ENCODE measurements at places on chromosomes 12 and 14.

- DNase-seq: no peak
These were observed 466.6 kb downstream of the EGLN3 start for GRCh38 chr14:33484264-33484663.

- no peak for DNase-seq
These were observed 221.2 kb downstream of the KCNH5 start for GRCh38 chr14:62824086-62824485.

DNA sequence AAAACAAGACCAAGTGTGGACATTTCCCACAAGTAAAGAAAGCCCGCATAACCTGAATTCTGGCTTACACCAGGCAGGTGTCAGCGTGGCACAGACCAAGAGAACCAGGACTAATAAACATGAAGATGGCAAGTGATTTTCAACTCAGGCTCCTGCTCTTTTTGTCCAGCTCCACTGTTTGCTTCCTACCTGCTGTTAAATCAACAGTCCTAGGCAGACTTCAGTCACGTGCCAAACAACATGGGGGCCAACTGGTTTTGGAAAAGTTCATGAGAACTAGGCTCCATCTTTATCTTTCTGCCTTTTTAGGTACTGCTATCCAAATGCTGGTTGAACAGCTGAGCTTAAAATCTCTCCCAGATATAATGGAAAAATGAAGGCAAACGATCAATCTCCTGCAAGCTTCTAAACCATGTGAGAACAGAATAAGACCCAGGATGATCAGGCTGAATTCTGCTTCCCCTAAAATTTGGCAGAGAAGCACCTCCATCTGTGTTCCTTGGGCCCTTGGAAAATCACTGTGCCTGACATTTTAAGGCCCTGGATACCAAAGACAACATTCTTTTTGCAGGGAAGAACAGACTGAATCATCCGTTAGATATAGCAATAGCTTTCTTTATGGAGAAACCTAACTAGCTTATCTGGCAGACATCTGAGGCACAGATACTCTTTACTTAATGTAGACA lies 215.6 kb upstream of the USP15 start:
- no peak for DNase-seq

DNA sequence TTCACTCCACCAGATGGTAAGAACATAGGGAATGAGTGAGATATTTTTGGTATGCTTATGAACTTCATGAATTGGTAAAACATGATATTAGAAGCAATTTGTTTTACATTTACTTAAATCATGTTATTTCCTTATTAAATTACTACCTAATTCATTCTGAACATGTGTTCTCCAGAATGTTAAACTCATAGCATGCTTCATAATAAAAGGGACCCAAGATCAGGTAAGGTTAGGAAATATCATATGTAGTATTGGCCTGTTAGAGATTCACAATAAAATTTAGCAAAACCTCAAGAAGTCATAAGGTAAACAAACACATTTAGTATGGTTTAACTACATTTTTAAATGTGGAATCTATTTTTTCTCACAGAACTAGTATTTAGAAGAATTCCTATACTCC lies 28.2 kb downstream of the PTPRQ start:
- no peak for DNase-seq

DNA sequence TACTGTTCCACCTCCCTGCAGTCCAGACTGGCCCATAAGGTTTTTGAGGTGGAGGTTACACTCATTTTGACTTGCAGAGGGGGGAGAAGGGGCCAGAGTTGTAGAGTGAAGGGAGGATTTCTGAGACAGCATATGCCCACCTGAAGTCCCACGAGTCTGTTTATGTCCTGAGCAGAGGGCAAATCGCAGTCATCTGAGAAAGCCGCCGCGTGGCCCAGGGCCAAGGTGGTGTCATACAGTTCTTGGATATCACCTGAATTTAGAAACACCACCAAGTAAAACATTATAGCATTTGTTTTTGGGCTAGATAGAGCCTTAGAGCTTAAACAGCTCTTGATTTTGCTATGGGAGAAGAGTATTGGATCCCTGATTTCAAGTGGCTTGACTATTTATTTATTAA lies 30.9 kb downstream of the TDG start:
- no peak for DNase-seq

DNA sequence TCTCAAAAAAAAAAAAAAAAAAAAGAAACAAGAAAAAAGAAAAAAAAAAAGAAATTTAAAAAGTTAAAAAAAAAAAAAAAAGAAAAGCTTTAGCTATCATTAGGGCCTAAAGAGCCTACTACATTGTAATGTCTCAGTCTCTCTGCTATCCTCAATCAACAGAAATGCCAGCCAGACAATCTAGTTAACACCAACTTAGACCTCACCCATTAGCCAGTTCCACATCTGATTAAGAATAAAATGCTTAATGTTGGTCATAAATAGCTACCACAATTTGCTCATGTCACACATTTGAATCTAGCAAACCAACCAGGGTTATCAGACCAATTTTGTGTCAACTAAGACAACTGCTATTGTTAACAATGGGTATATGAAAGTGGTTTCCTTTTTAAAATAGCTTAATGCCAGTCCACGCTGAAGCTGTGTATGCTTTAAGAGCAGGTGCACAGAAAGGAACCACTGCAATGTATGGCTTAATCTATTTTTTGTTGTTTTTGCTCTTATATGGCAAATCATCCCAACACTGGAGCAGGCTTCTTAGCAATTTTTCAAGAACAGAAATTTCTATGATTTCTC lies 45.5 kb upstream of the SELPLG start:
- no peak for DNase-seq

DNA sequence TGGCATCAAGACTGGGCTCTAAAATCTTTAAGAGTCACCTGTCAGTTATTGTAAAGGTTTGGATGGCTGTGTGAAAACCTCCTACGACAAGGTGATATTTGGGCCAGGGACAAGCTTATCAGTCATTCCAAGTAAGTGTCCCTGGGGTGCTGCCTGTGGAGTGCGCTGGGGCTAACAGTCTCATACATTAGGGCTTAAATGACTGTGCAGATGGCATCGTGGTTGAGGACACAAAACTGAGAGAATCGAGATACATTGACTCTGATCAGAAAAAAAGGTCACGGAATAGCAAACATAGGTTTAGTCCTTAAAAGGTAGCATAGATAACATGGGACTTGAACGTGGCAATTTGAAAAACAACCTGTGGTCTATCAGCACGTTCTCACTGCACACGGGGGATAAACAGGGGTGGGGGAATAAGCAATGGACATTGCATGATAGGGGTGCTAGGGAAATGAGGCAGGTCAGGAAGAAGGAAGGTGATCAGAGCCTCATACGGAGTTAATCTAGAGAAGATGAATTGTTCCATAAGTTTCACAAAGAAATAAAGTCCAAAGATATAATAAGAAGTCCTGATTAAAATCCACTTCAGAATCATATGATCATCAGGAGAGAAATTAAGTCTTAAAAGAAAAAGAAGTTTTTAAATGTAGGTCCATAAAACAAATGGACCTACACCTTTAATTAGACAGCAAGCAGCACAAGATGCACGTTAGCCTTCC lies 100.3 kb downstream of the DAD1 start:
- no peak for DNase-seq

GRCh38 chr12:6970096-6970527 lies 352 bp downstream of the PHB2 start:
- no peak for DNase-seq

DNA sequence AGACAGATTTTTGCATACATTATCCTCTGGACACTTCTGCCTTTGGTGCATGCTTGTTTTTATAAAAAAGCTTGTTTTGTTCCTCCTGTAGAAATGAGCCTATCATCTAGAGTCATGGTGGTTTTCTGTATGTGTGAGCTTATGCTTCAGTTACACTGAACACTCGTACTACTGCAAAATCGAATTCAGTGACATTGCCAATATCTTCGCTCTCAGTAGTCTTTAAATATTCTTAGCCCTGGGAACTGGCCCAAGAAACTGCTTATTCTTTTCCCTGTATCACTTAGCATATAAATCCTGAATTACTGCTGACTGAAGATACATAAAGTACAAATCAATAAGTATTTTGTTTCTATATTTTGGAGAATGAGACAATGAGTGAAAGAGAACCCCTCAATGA lies 70.5 kb downstream of the RGS6 start:
- DNase-seq: no peak

- no peak for DNase-seq
These were observed 58.8 kb downstream of the TTC7B start for GRCh38 chr14:90757452-90757851.

GRCh38 chr12:47039079-47039478 lies 40.3 kb upstream of the PCED1B start:
- no peak for DNase-seq

DNA sequence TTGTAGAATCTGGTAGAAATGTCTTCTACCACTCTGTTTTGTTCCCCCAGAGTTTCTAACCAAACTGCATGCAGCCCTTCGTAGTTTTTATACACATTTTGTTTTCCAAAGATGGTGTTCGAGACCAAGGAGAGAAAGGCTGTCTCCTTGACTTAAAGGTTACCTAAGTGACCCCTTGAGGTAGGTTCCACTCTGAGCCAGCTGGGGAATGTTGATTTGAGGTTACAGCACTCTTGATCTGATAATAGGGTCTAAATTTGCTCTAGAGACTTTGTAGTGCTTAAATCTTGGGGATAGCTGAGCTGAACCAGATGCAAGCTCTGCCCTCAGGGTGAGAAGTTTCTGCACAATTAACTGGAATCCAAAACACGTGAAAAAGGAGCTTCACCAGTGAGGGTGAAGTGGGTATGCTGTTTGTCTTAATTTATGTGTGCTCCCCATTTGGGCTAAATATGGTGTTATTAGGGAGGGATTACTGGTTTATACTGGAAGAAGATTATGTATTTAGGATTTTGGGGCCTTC lies 3.1 kb downstream of the TMBIM6 start:
- DNase-seq: no peak

DNA sequence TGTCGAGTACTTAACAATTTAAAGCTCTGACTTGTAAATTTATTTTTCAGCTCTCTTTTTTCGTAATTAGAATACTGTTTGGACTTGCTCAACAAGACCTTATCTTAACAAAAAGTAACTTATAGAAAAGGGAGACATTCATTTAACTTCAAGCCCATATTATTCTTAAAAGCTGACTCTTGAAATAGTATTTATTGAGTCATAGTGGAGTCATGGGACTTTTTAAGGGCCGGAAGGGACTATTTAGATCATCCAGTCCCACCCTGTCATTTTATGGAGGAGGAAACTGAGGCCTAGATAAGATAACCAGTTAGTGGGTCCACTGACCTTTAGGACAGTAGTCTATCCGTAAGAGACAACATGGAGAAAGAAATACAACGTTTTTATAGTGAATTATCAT lies 1.5 kb downstream of the RAP1B start:
- no peak for DNase-seq

GRCh38 chr12:94276725-94277124 lies 128.3 kb downstream of the PLXNC1 start:
- DNase-seq: no peak

DNA sequence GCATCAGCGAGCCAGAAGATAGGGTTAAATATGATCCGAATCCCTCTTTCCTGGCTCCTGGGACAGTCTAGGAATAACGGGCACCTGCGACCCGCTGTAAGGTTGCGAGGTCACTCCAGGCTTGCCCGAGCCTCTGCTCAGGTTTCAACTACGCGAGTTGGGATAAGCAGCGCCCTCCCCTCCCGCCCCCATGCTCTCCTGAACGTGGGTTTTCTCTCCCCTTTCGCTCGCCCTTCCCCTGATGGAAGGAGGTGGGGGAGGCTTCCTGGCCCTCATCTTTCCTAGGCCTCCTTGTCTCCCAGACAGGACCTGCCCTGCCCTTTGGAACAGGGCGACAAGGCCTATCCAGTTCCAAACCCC lies 753 bp upstream of the ATP5MC2 start:
- peak; percentile 50 for DNase-seq

- DNase-seq: no peak
These were observed 33.2 kb downstream of the CKAP4 start for GRCh38 chr12:106214571-106214970.

GRCh38 chr12:125114365-125115141 lies 49.3 kb downstream of the AACS start:
- no peak for DNase-seq

DNA sequence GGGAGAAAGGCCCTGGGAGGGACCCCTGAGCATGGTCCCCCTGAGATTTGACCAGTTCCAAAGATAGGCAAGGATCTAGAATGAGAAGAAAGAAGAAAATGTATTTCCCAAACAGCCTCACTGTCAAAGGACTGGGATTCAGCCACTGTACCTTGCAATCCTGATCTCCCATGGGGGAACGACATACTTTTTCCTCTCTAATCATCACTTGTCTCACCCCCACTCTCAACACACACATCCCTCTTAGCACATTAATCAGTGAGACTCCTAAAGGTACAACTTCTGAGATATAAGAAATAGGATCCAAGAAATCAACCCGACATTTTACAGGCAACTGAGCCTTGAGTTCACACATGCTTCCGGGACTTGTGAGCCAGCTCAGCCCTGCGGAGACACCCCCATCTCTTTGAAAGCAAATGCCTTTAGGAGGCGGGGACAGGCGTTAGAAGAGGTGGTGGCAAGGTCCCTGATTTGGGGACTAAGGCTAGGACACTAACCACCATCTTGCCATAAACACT lies 1.4 kb downstream of the MAP3K9 start:
- DNase-seq: peak; percentile 56

DNA sequence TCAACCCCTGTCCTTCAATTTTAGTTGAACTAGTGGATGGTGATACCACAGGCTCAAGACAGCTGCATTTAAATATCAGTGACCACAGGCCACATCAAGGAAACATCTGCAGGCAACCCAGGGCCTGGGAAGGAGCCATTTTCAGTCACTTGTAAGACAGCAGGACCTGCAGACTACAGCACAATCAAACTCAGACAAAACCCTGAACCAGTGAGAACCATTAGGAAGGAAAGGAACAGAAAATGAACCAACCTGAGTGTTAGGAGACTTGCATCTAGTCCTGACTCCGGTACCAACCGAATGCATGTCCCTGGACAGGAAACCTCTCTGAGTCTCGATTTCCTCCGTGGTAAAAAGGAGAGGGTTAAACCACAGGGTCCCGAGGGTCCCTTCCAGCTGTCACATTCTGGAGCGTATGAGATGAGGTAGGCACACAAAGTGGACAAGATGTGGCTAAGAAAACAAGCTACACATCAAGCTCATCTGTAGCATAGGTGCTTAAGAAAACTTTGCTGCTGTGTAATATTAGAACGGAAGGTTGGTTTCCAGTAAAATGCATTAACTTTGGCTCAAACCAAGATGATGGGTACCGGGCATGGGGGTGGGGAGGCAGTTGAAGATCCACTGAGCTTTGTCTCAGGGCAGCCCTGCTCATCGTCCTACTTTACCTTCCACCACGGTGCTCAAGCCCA lies 1.6 kb upstream of the CDKN1B start:
- DNase-seq: no peak

DNA sequence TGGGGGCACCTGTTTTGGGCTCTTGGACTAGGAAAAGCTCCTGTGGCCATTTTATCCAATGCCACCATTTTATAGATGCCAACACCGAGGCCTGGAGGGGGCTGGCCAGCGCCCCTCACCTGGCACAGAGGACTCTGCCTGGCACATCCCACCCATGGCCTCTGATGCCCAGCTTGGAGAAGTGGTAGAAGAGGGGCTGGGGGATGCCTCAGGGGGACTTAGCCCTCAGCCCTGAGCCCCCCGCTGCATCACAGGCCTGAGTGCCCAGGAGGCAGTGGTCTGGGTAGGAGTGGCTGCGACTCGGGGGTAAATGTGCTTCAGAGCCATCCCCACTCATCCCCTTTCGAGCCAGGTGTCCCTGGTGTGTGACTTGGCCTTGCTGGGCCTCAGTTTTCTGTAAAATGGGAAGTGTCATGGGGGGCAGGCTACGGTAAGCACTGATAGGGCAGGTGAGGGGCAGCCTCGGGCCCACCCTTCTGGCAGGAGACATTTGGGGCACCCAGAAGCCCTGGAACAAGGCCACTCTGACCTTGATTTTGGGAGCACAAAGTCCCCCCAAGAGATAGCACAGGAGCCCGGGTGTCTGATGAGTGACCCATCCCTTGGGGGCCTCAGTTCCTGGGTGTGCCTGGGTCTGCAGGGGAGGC lies 22.5 kb downstream of the SH2B3 start:
- peak; percentile 32 for DNase-seq
